ENCODE measurements at places on chromosomes 2 and 18. TPM values are rescaled to one million over a fixed set of nuclear protein-coding genes. Genes with fewer than 3 reads are reported as not detected.

HOXD4 gene
- not detected for total RNA-seq

DNA sequence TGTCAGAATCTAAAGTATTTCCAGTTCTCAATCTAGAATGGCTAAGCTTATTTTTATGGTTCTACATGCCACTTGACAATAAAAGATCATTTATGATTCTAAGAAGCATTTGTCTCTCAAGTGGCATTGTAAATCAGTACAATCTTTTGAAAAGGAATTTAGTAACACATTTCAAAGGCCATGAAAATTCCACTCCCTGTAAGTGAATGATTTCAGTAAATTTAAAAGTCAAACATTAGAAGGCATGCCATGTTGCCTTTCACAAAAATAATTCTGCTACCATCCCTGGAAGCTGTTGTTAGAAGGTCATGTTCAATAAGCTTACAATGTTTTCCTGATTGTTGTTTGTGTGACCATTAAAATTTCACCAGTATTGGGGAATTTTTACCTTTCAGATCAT, 142.9 kb downstream of the RPIA start:
- no peak for DNase-seq

COBLL1 gene
- 10.8 TPM for total RNA-seq

- DNase-seq, result no peak
These were observed 156.7 kb downstream of the EVA1A start for GRCh38 chr2:75403991-75404428.

CCDC85A gene
- 38.8 TPM for total RNA-seq
